ENCODE measurements at places on chromosomes 4 and X.

GRCh38 chr4:184344435-184344834, 126.8 kb upstream of the ENPP6 start:
- DNase-seq = no peak

GRCh38 chrX:7147413-7147977, at the start of gene STS:
Gene STS (plus strand): TSS chrX:7147712. CDS start chrX:7253200, 105,488 bp downstream.
- DNase-seq = no peak

- no peak for DNase-seq
Observed at GRCh38 chr4:79413032-79413885, 5.2 kb upstream of the GK2 start.

- no peak for DNase-seq
Observed at GRCh38 chr4:114005569-114006442, 26.4 kb upstream of the ARSJ start.

DNA sequence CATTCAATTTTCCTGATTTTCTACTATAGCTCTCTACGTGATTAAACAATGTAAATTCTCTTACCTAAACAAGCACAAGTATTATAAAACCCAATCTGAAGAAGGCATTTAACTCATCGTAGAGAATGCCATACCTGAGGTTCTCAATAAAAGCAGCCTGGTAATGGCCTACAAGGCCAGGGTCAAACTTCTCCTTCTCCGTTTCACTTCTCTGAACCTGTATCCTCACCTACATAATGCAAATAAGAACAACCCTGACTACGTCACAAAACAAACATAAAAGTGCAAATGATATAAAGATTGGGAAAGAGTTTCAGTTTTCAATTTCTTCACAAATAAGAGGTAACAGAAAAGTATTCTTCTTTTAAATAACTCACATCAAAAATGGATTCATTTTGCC, 55.6 kb upstream of the STS start:
- no peak for DNase-seq

DNA sequence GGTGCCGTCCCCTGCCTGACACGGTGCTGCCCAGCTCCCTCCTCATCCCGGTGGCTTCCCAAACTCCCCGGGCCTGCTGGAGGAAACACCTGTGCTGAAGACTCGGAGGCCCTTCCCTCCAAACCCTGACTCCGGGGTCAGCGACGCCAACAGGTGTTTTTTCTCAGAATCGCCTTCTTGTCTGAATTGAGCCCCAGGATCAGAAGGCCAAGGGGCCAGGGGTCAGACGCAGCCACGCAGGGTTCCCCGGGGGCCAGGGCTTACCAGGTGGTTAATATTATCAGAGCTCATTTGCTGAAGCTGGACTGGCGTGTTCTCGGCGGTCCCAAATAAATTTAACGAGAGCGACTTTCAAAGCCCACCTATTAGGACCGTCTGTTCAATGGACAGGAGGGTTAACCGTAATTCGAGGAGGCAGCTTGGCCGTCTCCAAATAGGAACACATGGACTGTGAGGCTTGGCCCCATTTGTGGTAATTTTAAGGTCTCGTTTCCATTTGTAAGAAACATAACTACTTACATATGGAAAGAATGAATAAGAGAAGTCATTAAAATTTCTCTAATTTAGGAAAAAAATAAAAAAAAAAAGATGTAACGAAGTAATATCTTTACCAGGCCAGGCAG, 239.3 kb downstream of the CRLF2 start:
- no peak for DNase-seq

DNA sequence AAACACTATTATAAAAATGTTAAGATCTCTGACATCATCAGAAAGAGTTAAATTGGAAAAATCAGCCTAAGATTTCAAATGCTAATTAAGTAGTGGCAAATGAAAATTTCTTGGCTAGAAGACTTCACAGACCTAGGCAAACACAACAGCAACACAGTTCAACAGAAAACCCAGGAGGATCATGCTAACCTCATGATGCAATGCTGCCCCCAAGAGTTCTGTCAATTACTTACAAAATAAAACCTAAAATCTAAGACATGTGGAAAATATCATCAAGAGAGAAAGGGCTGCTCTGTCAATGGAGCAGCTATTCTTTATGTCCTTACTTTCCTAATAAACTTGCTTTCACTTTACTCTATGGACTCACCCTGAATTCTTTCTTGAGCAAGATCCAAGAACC, 21.0 kb downstream of the S100G start:
- peak; percentile 47 for DNase-seq

DNA sequence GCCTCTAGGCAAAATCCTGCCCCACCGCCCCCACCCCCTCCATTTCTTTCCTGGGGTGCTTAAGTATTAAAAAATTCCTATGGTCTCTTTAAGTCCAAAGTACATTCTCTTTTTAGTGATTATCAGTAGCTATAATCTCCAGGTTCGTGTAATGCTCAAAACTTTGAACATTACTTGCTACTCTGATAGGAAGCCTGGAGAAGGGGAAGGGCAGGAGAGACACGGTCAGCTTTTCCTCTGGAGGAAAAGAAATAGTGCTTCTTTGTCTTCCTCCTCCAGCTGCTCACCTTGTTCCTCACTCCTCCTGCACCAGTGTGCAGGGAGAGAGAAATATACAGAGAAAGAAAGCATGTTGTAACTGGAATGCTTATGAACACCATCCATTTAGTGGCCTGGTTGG, 80.4 kb downstream of the PPP1R2C start:
- no peak for DNase-seq

DNA sequence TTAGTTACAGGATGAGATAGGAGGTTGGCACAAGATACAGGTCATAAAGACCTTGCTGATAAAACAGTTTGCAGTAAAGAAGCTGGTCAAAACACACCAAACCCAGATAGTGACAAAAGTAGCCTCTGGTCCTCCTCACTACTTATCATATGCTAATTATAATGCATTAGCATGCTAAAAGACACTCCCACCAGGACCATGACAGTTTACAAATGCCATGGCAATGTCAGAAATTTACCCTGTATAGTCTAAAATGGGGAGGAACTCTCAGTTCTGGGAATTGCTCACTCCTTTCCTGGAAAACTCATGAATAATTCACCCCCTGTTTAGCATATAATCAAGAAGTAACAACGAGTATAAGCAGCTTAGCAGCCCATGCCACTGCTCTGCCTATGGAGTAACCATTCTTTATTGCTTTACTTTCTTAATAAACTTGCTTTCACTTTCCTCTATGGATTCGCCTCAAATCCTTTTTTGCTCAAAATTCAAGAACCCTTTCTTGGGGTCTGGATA, 1254.4 kb downstream of the PCDH7 start:
- no peak for DNase-seq

DNA sequence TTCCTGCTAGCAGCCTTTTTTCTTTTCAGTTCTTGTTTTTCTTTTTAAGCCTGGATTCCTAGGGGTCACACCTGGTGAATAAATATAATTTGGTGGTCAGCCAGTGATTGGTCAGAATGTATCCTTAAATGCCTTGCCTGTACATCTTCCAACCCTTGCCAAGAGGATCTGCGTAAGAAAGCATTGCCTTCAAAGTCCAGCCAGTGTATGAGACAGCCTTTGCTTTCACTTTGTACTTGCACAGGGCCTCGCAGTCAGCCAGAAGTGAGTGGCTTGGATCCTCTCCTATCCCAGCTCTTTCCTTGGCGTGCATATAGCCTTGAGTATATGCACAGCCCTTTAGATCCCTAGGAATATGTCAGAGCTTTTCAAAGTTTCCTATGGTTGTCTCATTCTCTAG, 22.2 kb downstream of the KANTR start:
- DNase-seq = no peak

DNA sequence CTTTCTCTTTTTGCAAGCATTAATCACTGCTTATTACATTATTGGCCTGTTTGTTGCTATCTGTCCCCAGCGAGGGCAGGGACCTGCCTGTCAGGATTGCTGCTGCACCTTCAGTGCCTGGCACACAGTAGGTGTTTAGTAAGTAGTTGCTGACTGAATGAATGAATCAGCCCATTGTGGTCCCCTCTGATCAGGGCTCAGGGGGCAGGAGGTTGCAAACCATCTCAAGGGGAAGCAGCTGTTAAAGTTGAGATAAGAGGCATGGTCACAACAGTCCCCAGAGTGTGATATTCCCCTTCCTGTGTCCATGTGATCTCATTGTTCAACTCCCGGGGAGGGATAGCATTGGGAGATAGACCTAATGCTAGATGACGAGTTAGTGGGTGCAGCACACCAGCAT, 85.4 kb downstream of the WFS1 start:
- no peak for DNase-seq

DNA sequence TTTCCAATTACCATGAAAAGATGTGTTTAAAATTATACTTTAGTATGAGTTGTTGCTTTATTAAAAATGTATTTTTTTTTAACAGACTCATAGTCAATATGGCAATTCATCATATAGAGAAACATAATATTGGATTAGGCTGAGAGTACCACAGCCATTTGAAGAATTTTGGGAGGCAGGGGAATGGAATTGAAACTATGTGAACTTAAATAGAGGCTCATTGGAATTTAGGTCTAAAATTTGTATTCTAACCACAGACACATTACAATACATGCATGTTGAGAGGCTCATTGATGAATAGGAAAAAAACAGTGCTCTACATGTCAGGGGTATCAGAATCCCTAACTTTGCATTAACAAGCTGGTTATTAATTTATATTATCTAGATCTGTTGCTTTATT, 269.6 kb downstream of the DKK2 start:
- DNase-seq = no peak

- DNase-seq = no peak
Observed at GRCh38 chr4:41146196-41146595, 68.1 kb downstream of the APBB2 start.

GRCh38 chr4:44186096-44186849, 262.3 kb downstream of the KCTD8 start:
- DNase-seq = no peak

DNA sequence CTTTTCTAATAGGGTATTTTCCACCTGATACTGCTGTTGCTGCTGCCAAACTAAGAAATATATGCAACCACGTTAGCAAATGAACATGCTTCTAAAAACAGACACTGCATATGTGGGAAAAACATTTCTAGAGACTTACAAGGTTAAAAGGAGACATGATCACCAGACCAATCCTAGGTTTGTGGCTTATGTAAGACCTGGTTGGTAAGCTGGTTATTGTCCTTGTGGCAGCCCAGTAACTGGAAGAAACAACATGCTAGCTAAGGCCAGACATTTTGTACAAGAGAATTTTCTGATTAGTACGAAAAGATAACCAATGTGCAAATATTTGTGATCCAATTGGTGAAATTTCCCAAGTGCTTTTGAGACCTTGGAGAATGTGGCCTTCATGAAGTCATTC, 112.0 kb downstream of the AFF2 start:
- no peak for DNase-seq

GRCh38 chr4:8702516-8703400, 110.2 kb downstream of the CPZ start:
- no peak for DNase-seq

GRCh38 chrX:31139961-31140360, 68.1 kb upstream of the FTHL17 start:
- DNase-seq = no peak

GRCh38 chr4:25844961-25845712, 17.7 kb downstream of the SEL1L3 start:
- DNase-seq = no peak

GRCh38 chrX:116239944-116240840, 69.6 kb downstream of the AGTR2 start:
- no peak for DNase-seq

GRCh38 chrX:57282568-57282967, 3.9 kb upstream of the FAAH2 start:
- DNase-seq = no peak

GRCh38 chr4:100742045-100742444, 224.2 kb upstream of the EMCN start:
- no peak for DNase-seq

- DNase-seq = no peak
Observed at GRCh38 chr4:159460371-159460770, 357.5 kb downstream of the RAPGEF2 start.

GRCh38 chrX:70030301-70030767, 19.4 kb downstream of the AWAT2 start:
- peak; percentile 40 for DNase-seq

GRCh38 chr4:184355111-184355604, 119.2 kb downstream of the IRF2 start:
- no peak for DNase-seq

DNA sequence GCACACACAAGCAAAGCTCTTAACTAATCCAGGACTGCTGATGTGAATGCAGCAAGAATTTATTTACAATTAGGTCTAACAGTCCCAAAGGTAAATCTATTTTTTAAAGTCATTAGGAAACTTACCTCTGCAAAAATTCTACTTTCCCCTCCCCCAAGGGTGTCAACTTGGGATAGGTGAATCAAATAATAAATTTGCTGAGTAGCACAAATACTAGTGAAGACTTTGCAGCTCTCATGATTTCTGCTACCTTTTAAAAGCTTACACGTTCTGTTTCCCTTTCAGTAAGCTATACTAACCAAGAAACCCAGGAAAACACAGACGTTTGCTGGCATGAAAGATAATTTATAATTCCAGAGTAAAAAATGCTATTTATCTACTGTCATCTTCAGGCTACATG, 296.6 kb upstream of the SLC7A11 start:
- DNase-seq = no peak

Data from NT2/D1 (cell line).